ENCODE measurements at places on chromosomes 2 and 18. TPM values are rescaled to one million over a fixed set of nuclear protein-coding genes. Genes with fewer than 3 reads are reported as not detected.

DNA sequence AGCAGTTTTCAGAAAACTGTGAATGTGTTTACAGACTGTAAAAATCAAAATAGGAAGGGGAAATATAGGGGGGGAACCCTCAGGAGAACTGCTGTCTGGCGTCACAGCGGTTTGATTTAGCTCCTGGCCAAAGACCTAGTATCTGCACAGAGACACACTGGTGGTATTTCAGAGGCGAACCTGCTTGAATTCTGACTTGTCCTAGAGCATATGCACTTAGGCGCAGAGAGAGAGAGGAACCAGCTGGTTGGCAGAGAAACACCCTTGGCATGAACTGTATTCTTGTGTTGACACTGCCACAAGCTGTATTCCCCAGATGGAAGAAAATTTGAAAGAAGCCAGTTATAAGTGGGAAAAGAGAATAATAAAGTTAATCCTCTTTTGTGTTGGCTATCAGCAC is 506.5 kb upstream of the NRP2 start:
- no peak for DNase-seq

MBOAT2 gene
- total RNA-seq: 93.3 TPM

DNA sequence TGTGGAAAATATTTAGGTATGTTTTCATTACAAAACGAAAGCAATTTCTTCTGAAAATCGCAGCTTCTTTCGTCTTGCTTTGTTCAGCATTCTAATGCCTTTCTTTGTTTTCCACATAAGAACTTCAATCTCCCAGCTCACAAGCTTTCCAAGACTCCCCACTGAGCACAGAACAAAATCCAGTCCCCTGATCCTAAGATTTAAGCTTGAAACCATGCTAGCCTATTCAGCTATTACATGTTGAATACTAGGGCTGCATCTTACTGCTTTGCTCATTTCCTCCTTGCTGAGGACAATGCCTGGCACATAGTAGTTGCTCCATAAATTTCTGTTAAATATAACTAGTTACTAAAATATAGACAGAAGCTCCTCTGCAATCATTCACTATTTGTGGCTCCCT is 160.6 kb downstream of the GALNT3 start:
- DNase-seq: no peak

TMEFF2 gene
- not detected for total RNA-seq

MFSD6 gene
- 37.4 TPM for total RNA-seq

SERPINB11 gene
- total RNA-seq: 1.6 TPM

Data from bronchial epithelial cell (primary cell).